Activated CD4-positive, alpha-beta T cell treated with anti-CD3 and anti-CD28 coated beads for 4 hours (primary cell): ENCODE measurements at places on chromosomes 5 and 9.

- DNase-seq, result peak; percentile 70
These were observed 4.6 kb downstream of the SURF4 start for GRCh38 chr9:133371261-133371711.

GRCh38 chr5:43993634-43994351, 390.8 kb downstream of the NNT start:
- DNase-seq, result no peak

GRCh38 chr9:112945620-112946208, 55.0 kb upstream of the SLC46A2 start:
- DNase-seq, result no peak

DNA sequence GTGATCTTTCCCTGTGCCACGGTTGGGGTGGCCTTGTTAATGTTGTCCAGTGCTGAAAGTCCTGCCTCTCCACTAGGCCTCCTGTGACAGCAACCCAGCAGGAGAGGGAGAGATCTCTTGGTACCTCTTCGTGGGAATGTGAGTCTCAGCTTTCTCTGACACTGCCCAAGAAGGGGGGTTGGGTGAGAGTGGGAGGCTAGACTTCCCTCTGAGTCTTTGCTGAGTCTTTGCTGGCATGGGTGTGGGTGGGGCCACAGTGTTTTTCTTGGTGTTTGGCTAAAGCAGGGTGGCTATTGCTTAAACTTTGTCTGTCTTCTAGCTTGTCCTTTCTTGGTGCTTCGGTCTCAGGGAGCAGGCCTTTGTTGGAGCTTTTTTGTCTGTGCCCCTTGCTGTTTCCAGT, 145.6 kb downstream of the GNA14 start:
- DNase-seq, result no peak

DNA sequence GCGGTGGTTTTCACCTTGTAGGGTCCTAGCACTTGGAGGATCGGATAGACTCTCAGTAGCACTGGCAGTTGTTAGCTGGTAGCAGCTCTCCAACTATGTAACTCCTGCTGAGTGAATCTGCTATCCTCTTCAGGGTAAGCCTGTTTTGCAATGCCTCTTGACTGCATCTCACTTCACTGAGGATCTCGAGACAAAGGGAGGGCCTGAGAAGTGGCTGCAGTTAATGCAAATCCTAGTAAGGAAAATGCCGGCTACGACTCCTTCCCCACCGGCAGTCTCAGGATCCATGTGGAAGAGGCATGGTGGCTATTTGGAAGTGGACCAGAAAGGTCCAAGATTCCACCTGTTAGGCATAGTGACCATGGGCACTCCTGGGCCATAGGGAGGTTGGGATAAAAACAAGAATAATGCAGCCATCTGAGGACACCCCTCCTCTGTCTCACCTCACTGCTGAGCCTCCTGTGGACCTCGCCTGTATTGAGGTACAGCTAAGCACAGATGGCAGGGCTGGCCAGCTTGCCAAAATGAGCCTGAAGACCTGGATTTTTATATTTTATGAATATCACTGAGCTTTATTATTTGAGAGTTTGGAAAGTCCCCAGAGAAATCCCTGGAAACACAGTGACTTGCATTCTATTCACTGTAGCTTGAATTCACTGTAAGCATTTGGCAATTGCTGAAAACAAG, 146.0 kb downstream of the LIFR start:
- no peak for DNase-seq

GRCh38 chr9:37369671-37370070, 52.8 kb upstream of the GRHPR start:
- no peak for DNase-seq

DNA sequence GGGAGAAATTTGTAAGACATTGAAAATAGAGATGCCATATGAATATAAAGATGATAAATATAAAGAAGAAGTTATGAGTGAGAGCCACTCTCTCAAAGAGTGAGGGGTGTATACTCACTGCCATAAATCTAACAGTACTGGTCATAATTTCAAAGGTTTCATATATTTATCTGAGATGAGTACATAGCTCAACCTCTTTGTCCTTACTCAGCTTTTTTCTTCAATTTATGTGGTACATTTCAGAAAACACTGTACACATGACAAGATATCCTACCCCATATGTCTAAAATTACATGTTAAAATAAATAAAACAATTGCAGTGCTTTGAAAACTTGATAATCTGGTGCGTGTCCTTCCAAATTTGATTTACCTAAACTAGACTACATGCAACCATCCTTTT, 5.2 kb upstream of the MCC start:
- no peak for DNase-seq

- no peak for DNase-seq
These were observed 53.4 kb downstream of the GALNT12 start for GRCh38 chr9:98860871-98861293.

DNA sequence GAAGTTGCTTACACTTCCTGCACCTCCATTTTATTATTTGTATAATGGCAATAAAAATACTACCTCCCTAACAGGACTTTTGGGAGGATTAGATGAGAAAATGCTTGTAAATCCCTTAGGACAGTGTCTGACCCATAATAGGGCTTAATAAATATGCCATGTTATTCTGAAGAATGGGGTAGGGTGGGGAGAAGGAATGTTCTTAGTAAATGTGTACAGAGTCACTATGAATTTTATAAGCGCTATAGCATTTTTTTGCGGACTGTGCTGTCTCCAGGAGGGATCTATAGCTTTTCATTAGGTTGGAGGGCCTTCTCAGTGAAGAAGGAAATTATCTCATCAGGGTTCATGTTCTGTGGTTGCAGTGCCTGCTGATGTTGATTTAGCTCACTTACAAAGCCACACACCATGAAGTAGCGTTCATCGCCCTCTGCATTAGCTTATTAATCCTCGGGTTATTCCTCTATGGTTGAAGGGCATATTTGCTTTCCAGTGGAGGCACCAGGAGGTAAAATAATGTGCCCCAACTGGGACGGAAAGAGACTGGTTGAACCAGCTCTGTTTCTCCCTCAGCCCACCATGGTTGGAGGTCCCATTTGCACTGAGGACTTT, 497.1 kb downstream of the ARHGEF28 start:
- no peak for DNase-seq

DNA sequence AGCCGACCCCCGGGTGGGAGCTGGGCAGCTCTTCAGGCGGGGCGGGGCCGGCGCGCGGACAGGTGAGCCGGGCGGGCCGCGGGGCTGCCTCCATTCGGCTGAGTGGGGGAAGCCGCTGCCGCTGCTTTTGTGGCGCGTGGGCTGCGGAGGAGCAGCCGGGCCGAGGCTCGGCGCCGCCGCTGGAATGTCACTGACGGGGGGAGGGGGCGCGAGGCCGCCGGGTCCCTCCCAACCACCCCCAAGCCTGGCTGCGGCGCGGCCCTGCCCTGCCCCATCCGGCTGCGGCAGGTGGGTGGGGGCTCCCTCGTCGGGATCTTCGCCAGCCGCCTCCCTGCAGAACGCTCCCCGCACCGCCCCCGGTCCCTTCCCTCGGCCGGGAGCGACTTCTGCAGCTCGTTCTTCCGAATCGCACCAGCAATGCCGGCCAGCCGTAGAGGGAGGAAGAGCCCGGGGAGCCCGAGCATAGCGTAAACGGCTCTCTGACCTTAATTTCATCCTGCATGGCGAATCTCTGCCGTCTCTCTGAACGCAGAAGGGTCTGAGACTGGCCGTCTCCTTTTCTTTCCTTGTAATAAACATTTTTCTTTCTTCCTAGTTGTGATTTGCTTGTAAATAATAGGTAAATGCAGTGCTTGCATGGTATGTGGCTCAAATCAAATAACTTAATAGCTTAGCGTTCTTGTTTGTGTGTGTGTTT, 505 bp downstream of the SPTAN1 start:
- no peak for DNase-seq

GRCh38 chr5:170945275-170945674, 83.5 kb downstream of the RANBP17 start:
- no peak for DNase-seq

DNA sequence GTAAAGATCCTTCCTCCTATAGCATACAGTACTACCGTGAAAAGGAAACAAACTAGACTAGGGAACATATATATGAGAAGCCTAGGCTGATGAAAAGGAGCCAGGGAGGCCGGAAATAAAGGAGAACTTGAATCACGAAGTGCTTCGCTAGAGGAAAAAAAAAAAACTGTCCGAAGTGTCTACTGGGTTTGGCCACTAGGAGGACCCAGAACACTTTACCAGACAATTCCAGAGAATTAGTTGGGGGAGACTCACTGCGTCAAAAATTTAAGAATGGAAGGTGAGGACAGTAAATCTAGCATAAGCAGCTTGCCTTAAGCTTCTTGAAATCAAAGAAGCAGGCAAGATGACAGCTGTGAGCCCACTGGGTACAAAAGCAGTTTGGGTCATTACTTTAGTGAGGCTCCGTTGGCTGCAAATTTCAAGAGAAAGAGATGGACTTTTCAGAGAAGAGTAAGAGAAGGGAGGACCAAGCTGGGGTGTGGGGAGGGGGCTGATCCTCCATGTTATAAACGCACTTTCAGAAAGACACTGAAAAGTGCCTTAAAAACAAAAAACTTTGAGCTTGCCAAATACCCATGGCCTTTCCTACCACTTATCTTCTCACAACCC, 47.4 kb downstream of the P4HA2 start:
- no peak for DNase-seq

DNA sequence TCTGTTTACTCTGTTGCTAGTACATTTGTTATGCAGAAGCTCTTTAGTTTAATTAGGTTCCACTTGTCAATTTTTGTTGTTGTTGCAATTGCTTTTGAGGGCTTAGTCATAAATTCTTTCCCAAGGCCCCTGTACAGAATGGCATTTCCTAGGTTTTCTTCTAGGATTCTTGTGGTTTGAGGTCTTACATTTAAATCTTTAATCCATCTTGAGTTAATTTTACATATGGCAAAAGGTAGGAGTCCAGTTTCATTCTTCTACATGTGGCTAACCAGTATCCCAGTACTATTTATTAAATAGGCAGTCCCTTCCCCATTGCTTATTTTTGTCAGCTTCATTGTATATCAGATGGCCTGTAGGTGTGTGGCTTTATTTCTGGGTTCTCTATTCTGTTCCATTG, 792.4 kb downstream of the PTPRD start:
- no peak for DNase-seq

- DNase-seq, result no peak
These were observed 10.0 kb downstream of the MAP3K1 start for GRCh38 chr5:56825222-56825824.

GRCh38 chr9:84466580-84467285, 126.2 kb upstream of the SLC28A3 start:
- DNase-seq, result no peak

GRCh38 chr5:93055561-93055960, 525.5 kb downstream of the NR2F1-AS1 start:
- DNase-seq, result no peak

DNA sequence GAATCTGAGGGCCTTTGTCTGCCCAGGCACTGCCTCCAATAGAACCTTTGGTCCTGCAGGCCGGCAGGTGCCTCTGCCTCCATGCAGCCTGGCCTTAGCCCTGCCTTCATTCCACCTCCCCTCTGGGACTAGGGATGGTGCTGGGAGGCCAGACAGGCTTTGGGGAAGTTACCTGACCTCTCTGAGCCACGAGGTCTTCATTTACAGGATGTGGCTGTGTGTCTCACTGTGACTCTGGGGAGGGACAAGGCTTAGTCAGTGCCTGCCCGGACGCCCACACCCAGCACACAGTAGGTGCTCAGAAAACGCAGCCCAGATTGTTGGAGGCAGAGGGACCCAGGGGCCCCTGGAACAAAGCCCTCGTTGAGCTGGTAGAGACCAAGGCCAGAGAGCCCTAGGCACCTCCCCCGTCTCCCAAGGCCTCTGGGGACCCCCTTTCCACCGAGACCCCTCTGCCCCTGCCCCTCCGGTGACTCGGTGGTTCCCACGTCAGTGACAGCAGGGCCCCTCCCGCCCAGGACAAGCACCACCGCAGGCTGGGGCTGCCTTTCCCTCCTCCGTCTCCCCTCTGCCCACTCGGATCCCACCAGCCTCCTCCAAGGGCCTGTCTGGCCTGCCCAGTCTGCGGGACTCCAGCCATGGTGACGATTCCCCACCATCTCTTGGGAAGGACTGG, 46.9 kb upstream of the EGFL7 start:
- no peak for DNase-seq

- no peak for DNase-seq
These were observed 65.0 kb downstream of the MAST4 start for GRCh38 chr5:66661149-66661548.

- DNase-seq, result peak; percentile 31
These were observed 29.8 kb downstream of the PROP1 start for GRCh38 chr5:177966009-177966838.

DNA sequence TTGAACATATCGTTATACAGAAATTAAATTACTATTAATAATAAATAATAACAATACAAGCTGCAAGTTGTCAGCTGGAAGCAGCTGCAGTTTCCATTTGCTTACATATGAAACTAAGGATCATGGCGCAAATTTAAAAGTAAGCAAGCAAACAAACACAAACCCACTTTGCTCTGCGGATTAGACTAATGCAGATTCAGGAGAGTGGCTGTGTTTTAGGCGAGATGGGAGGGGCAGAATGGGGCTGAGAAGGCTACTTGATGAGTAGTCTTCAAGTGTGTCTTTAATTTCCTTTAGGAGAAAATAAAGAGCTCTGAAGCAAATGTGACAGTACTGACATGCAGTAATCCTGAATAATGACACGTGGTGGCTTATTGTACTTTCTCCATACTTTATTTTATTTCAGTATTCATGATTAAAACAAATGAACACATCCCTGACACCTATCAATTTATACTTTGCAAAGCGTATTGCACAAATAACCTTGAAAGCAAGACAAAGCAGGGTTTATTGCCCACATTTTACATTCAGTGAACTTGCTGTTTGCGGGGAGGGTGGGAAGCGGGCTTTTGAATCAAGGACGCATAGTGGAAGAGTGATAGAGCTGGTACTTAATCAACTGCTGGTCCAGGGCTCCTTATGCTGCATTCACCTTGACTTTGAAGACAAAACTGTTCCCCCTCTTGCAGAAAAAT, 221.4 kb upstream of the TRIM32 start:
- no peak for DNase-seq
